ENCODE measurements at places on chromosomes 16 and 17.
A peak's percentile ranks its signal among the peaks of the same experiment; 100 is the strongest.

DNA sequence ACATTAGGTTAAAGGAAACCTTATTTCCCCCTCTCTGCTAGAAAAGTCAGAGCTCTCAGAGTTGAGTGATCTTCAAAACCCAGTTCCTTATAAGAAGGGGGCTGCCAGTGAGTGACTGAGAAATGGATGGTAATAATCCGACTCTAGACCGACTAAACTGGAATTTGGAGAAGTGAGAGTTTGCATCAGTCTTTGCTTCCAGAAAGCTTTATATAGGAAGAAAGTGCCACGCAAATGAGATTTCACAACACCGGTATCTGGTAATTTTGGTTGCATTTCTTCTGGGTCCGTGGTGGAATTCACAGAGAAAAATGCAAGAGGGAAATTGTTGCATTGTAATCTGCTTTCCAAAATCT is 271.4 kb downstream of the MAF start:
- DNase-seq = no peak

- no peak for DNase-seq
These were observed 32.1 kb downstream of the WDR45B start for GRCh38 chr17:82616021-82616711.

- peak; percentile 69 for DNase-seq
These were observed 1231.8 kb downstream of the CDH11 start for GRCh38 chr16:63890081-63890480.

- no peak for DNase-seq
These were observed 12.4 kb downstream of the SLC7A6OS start for GRCh38 chr16:68298312-68298711.

DNA sequence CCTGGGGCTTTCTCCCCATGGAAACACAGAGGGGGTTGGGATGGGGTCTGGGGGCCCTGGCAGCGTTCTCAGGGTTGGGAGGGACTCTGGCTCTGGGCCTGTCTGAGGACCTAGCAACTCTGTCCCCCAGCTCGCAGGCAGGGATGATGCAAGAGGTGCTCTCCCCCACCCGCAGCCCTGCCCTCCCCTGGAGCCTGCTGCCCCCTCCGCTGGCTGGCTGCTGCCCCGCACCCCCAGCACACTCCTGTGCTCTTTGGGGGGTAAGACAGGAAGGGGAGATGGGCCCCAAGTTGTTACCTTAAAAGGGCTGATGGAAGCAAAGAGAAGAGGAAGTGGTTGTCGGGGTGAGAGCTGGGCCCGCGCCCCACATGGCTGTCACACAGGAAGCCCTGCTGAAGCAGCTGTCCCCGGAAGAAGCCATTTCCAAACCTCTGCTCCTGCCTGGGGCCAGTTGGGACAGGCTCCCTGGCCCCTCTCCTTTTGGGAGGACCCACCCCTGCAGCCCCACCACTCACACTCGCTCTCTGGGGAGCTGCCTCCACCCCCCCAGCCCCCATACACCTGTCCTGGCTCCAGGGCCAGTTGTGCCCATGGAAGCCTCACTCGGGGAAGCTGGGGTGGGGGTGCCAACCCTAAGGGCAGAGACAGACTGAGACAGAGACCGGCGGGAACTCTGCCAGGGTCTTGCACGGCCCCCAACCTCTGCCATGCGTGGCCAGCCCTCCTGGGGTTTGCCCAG is 2.5 kb downstream of the CORO1A start:
- DNase-seq = no peak

Measured in fibroblast of skin of right biceps (primary cell).